ENCODE measurements at places on chromosomes 5 and 9. TPM values are rescaled to one million over a fixed set of nuclear protein-coding genes. Genes with fewer than 3 reads are reported as not detected.

DNA sequence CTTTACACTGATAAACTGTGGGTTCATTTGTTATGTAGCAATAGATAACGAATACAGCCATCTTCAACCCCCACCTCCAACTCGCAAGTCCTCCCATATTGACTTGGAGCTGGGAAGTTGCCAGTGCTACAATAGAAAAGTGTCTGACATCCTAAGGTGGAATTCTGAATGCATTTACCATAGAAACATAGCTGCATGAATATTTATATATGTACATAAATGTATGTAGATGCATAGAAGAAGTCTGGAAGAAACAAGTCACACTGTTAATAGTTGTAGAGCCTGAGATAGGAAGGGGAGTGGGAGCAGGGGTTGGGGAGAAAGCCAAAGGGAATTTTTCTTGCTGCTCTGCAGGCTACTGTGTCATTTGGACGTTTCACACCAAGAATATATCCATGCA, 88.1 kb upstream of the SSBP2 start:
- H3K36me3 ChIP-seq: no peaks in the 10 kb centered on the region
- peaks cover 14% of the 10 kb centered on the region for H3K4me1 ChIP-seq
- no peak overlapping the region for H3K27ac ChIP-seq

DNA sequence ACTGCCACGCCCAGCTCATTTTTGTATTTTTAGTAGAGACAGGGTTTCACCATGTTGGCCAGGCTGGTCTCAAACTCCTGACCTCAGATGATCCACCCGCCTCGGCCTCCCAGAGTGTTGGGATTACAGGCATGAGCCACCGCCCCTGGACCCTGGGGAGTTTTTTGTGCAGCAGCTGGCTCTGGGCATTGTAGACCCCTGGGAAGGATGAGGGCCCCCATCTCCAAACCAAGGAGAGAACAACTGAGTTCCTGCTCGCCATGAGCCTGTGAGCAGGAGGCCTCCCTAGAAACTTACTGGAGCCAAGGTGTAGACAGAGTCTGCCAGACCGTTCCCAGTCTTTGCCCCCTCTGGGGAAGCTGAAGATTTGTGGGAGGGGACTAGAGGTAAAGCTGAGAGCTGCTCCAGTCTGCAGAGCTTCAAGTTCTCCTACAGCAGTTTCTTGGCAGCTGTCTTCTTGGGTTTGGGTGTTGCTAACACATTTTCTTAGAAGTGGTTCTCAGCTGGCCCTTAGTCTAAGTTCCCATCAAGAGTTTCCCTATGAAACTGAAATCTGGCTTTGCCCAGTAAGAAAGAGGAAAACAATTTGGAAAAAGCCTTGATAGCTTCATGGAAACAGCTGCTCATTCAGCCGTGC, 12.4 kb downstream of the NUDT2 start:
- H3K27ac ChIP-seq: no peak overlapping the region
- DNase-seq: no peak
- H3K4me1 ChIP-seq: peaks cover 33% of the 10 kb centered on the region
- peaks cover 37% of the 10 kb centered on the region for H3K36me3 ChIP-seq
- H3K27me3 ChIP-seq: no peaks in the 10 kb centered on the region

DNA sequence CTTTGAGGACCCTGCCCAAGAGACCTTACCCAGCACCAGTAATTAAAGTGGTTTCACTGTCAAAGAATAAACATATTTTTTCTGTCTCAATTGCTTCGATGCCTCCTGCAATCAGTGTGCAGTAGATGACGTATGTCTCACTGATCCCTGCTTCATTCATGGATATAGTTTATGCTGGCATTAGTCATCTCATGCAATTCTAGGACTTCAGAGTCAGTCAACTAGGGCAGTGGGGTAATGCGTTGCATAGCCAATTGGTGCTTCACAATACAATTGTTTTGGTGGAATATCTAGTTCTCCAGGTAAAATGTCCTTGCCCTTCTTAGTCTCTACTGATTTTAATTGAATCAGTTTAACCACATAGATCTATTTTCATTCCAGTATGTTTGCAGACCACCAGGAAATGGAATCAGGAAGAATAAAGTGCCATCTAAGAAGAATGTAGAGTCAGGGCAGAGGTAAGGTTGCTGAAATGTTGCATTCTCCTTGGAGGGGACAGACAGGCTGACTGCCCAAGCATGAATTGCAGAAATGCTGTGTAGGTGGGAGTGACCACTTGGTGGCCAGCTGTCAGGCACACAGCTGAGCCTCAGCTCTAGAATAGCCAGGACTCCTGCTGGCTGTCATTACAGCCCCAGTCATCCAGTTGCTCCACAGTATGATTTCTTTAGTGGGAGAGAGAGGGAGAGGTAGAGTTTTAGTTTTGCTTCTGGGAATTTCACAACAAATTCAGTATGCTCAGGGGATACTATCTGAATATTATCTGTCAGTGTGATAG, 73.5 kb upstream of the MEGF10 start:
- H3K36me3 ChIP-seq: no peaks in the 10 kb centered on the region
- H3K27ac ChIP-seq: no peak overlapping the region
- DNase-seq: no peak
- no peaks in the 10 kb centered on the region for H3K27me3 ChIP-seq
- H3K4me3 ChIP-seq: no peak overlapping the region
- no peaks in the 10 kb centered on the region for H3K4me1 ChIP-seq

- no peaks in the 10 kb centered on the region for H3K36me3 ChIP-seq
- H3K4me1 ChIP-seq: peaks cover 12% of the 10 kb centered on the region
- H3K4me3 ChIP-seq: peak overlapping the region; percentile 70
- H3K27ac ChIP-seq: peak overlapping the region; percentile 69
Measured at GRCh38 chr5:132258102-132259068, 889 bp downstream of the PDLIM4 start.

GRCh38 chr5:146254223-146254622, 50.8 kb downstream of the RBM27 start:
- DNase-seq: no peak
- H3K27me3 ChIP-seq: no peaks in the 10 kb centered on the region
- no peak overlapping the region for H3K27ac ChIP-seq
- H3K36me3 ChIP-seq: peaks cover 66% of the 10 kb centered on the region

DNA sequence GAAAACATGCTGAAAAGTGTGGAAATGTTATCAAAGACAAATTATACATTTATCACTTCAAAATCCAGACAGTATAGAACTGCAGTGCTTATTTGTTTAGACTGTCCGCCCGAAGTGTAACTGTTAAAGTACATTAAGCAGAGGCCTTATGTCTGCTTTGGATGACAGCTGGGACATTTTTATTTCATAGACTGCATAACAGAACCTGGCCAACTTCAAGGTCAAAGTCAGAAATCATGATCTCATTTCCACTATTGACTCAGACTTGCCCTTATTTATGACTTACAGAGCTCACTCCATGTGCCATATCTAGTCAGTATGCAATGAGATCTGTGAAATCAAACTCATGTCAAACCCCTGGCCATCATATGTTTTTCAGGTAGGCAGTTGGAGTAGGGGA, 87.7 kb downstream of the RAB3C start:
- no peaks in the 10 kb centered on the region for H3K4me1 ChIP-seq
- H3K4me3 ChIP-seq: no peak overlapping the region
- no peaks in the 10 kb centered on the region for H3K36me3 ChIP-seq
- H3K27me3 ChIP-seq: no peaks in the 10 kb centered on the region

GRCh38 chr9:138099803-138100598, 222.4 kb downstream of the CACNA1B start:
- H3K27ac ChIP-seq: no peak overlapping the region
- DNase-seq: no peak
- H3K36me3 ChIP-seq: no peaks in the 10 kb centered on the region
- no peaks in the 10 kb centered on the region for H3K27me3 ChIP-seq
- H3K4me3 ChIP-seq: no peak overlapping the region

- no peaks in the 10 kb centered on the region for H3K27me3 ChIP-seq
- no peak overlapping the region for H3K27ac ChIP-seq
- no peaks in the 10 kb centered on the region for H3K4me1 ChIP-seq
- H3K36me3 ChIP-seq: no peaks in the 10 kb centered on the region
Measured at GRCh38 chr9:85030316-85030715, 360.8 kb downstream of the NTRK2 start.

GRCh38 chr5:31537851-31538250, 5.8 kb downstream of the C5orf22 start:
- H3K27me3 ChIP-seq: no peaks in the 10 kb centered on the region
- no peak for DNase-seq
- no peak overlapping the region for H3K4me3 ChIP-seq
- H3K4me1 ChIP-seq: peaks cover 11% of the 10 kb centered on the region
- H3K27ac ChIP-seq: no peak overlapping the region

- no peaks in the 10 kb centered on the region for H3K27me3 ChIP-seq
- H3K4me1 ChIP-seq: peaks cover 24% of the 10 kb centered on the region
- DNase-seq: no peak
- H3K27ac ChIP-seq: peak overlapping the region; percentile 90
Measured at GRCh38 chr5:56817263-56818014, 2.1 kb downstream of the MAP3K1 start.

GRCh38 chr5:26622947-26623346, 415.4 kb downstream of the CDH9 start:
- no peak overlapping the region for H3K4me3 ChIP-seq
- no peaks in the 10 kb centered on the region for H3K4me1 ChIP-seq
- no peak overlapping the region for H3K27ac ChIP-seq
- H3K27me3 ChIP-seq: no peaks in the 10 kb centered on the region
- no peak for DNase-seq
- no peaks in the 10 kb centered on the region for H3K36me3 ChIP-seq

DNA sequence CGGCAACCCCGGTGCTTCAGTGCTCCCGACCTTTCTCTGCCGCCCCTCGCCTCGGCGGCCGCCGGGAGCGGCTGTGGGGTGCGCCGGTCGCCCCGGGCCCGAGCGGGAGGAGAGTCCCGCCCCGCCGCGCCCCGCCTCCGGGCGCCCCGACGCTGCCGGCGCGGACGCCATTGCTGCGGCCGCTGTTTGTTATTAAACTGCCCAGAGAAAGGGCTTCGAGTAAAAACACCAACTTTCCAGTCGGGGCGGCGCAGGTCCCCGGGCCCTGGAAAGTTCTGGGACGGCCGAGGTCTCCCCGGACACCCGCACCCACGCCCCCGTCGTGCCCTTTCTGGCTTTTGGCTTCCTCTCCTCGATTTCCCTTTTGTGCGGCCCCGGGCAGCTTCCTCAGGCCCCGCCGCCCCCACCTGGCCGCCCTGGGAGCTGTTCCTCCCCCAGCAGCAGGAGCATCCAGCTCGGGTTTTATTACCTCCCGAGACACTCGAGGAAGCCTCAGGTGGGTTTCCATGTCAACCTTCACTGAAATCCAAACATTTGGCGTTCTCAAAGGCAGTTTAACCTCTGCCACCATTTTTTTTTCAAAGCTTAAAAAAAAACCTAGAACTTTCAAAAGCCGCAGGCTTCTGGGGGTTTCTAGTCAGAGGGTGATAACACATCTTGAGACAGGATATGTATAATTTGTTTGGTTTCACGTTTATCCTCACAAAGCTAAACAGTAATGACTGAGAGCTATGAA, 334.4 kb downstream of the CWC27 start:
- no peaks in the 10 kb centered on the region for H3K36me3 ChIP-seq
- H3K4me3 ChIP-seq: peak overlapping the region; percentile 81
- peak; percentile 71 for DNase-seq
- H3K27ac ChIP-seq: peak overlapping the region; percentile 74
- peaks cover 4% of the 10 kb centered on the region for H3K4me1 ChIP-seq

The SLC36A2 gene
- total RNA-seq: 37.4 TPM

DNA sequence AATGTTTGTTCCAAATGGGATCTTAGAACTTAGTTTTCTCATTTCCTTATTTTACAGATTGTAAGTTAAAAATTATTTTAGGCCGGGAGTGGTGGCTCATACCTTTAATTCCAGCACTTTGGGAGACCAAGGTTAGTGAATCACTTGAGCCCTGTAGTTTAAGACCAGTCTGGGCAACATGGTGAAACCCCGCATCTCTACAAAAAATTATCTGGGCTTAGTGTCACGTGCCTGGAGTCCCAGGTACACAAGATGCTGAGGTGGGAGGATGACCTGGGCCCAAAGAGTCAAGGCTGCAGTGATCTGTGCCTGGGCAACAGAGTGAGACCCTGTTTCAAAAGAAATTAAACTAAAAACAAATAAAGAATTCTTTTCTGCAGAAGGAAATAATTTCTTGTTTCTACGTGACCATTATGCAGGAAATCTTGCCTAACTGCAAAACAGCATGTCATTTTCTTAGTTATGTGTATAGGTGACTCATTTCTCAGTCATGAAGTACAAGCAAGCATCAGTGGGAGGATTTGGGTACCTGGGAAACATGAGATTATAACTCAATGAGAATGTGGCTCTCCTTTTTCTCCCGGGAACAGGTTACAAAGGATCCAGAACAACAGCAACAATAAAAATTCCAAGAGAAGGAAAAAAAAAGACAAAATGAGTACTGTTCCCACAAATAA, 375.1 kb upstream of the ST8SIA4 start:
- H3K27ac ChIP-seq: no peak overlapping the region
- H3K4me1 ChIP-seq: no peaks in the 10 kb centered on the region

The SPINK6 gene
- not detected for total RNA-seq

DNA sequence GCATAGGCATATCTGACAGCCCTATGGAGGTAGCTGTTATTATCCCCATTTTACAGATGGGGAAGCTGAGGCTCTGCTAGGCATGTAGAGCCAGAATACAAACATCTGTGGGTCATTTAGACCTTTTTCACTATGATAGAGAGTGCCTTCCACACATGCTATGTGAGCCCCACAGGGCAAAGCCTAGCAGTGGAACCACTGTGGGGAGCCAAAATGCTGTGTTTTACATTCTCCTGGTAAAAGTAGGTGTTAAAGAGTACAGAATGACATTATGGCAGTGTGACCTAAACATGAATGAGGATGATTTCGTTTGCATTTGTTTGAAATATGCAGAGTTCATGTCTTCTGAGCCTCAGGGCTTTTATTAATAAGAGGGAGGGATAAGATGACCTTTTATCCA, 265.2 kb downstream of the MAST4 start:
- H3K27me3 ChIP-seq: no peaks in the 10 kb centered on the region
- no peak for DNase-seq
- H3K4me3 ChIP-seq: no peak overlapping the region
- no peak overlapping the region for H3K27ac ChIP-seq

- peaks cover 4% of the 10 kb centered on the region for H3K27me3 ChIP-seq
- DNase-seq: peak; percentile 40
- H3K4me1 ChIP-seq: no peaks in the 10 kb centered on the region
- no peaks in the 10 kb centered on the region for H3K36me3 ChIP-seq
Measured at GRCh38 chr9:134515026-134515821, 126.4 kb upstream of the COL5A1 start.

GRCh38 chr5:139915266-139915665, 119.7 kb downstream of the PSD2 start:
- H3K36me3 ChIP-seq: no peaks in the 10 kb centered on the region
- H3K4me3 ChIP-seq: no peak overlapping the region
- H3K27me3 ChIP-seq: no peaks in the 10 kb centered on the region
- H3K27ac ChIP-seq: no peak overlapping the region
- H3K4me1 ChIP-seq: no peaks in the 10 kb centered on the region
- DNase-seq: no peak

DNA sequence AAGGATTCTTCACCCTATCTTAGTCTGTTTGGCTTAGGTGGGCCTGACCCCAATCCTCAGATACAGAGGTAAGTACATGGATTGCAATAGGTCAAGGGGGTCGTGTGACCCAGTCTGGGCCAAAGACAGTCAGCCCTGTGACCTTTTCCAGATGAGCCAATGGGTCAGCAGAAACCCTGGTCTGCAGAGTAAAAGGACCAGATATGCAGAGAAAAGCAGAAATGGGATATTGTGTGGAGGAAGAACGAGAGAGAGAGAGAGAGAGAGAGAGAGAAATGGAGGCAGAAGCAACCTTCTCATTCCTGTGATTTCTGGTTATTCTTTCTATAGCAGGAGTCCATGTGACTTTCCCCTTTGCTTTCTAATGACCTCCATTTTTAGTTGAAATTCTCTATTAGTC, 40.4 kb upstream of the CRB2 start:
- peaks cover 28% of the 10 kb centered on the region for H3K4me1 ChIP-seq
- DNase-seq: no peak
- H3K36me3 ChIP-seq: no peaks in the 10 kb centered on the region
